ENCODE measurements at places on chromosomes 11 and 22.

DNA sequence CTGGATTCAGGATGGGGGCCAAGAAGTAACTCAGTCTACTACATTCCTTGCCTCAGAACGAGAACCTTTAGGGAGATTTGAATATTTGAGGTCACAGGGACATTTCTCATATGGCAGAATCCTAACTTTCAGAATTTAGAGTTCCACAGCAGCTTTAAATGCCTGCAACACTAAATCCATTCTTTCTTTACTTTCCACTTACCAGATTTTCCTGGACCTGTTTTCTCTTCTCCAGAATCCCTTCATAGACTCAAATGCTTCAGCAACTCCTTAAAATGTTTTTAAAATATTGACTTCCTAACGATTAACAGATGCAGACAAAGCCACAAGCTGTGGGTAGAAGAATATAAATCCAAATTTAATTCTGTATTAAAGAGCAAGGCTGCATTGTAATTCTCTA, 63.1 kb downstream of the PRSS23 start:
- no peak for DNase-seq

DNA sequence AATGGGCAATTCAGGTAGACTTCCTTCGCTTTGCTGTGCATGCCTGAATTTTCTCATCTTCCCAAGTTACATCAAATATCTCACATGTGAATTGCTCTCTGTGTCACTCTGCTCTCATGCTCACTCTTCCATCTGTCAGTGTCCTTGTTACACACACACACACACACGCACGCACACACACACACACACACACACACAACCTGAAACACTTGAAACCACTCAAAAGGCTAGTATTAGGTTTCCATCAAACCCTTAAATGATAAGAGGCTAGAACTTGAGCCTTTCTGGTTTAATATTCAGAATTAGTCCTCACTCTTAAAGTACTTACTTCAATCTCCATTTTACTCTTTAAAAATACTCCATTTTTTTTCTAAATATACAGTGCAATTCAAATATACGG, 282.4 kb downstream of the C11orf87 start:
- no peak for DNase-seq

- no peak for DNase-seq
These were observed 62.6 kb downstream of the FLRT1 start for GRCh38 chr11:64098318-64098831.

DNA sequence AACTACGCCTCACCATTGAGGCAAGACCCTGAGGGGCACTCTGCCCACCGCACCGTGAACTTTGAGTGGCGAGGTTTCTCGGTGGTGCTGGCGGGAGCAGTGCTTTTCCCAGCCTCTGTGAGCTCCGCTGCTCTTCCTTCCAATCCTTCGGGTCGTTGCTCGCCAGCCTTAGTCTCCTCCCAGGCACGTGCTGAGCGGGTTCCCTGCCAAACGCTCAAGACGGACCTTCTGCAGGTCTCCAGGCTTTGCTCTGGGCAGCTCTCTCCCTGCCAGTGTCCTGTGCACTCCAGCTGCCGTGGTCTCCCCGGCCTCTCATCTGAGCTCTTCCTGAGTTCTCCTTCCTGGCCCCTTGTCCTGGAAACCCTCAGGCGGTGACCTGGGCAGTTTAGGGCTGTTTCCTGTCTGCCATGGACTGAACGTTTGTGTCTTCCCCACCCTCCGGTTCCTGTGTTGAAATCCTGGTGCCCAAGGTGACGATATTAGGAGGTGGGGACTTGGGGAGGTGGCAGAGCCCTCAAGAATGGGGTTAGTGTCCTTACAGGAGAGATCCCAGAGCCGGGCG, 11.2 kb upstream of the MUC6 start:
- DNase-seq: no peak

DNA sequence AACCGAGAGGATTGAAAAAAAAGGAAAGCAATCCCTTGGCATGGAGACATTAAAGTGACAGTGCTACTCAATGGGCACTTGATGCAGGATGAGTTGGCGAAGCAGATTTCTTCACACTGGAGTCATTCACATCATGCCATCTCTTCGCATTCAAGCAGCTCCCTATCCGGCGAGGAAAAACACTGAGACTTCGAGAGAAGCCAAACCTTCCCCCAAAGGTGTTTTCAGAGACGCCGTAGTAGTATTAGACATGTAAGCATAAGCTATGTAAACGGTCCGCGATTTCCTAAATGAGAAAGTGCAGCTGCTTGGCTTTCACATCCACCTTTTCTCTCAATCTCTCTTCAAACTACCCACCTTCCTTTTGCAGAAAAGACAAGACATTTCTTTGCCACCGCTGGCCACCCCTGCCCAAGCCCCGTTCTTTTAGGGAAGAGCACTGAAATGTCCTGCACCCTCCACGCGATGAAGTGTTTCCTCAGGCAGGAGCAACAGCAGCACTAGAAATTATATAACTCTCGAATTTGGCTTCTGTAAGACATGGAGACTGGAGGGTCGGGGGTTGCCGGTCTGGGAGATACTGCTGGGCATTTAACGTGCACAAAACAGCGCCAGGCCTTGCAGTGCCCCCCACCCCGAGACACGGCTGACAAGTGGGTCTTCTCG, at the start of gene DLG2:
Gene DLG2 (minus strand): TSS at position 13 of the 666 bp plus-strand sequence.
- no peak for DNase-seq

GRCh38 chr22:31611061-31611760, 50.8 kb downstream of the PISD start:
- DNase-seq: no peak

- no peak for DNase-seq
These were observed 2.9 kb upstream of the MRGPRG start for GRCh38 chr11:3221408-3222002.

DNA sequence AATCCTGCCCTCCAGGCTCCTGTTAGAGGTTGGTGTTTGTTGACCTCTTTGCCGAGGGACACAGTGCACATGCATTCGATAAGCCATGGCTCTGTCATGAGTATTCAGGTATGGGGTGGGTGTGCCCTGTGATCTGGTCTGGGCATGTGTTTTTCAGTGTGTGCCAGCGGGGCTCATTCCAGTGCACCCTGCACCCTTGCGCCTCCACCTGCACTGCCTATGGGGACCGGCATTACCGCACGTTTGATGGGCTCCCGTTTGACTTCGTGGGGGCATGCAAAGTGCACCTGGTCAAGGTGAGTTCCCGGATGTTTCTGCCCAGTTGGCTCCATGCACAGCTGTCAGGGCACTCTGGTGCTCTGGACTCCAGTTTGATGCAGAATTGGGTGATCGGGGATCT, 44.2 kb downstream of the OTOG start:
- no peak for DNase-seq

- DNase-seq: no peak
These were observed 866 bp upstream of the SELENOO start for GRCh38 chr22:50199829-50200460.

- DNase-seq: no peak
These were observed 113.2 kb downstream of the NECTIN1 start for GRCh38 chr11:119615882-119616196.

GRCh38 chr22:50281957-50282356, 11.8 kb upstream of the MAPK11 start:
- no peak for DNase-seq

- no peak for DNase-seq
These were observed 74.2 kb downstream of the MED15 start for GRCh38 chr22:20581503-20582170.

- no peak for DNase-seq
These were observed 66.8 kb upstream of the E2F8 start for GRCh38 chr11:19307498-19307897.

DNA sequence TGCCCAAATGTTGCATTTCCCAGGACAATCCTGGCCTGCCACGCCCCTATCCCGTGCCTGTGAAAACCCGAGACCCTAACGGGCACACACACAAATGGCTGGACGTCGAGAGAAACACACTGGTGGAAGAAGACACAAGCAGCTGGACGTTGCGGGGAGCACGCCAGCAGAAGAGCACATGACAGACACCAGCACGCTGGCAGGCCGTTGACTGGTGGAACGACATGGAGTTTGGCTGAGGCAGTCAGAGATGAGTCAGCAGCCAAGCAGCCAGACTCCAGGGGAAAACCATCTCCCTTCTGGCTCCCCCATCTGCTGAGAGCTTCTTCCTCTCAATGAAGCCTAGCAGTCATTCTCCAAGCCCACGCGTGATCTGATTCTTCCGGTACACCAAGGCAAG, 606.7 kb upstream of the LRRC4C start:
- DNase-seq: no peak

GRCh38 chr11:110582728-110583432, 129.4 kb downstream of the ARHGAP20 start:
- DNase-seq: no peak

DNA sequence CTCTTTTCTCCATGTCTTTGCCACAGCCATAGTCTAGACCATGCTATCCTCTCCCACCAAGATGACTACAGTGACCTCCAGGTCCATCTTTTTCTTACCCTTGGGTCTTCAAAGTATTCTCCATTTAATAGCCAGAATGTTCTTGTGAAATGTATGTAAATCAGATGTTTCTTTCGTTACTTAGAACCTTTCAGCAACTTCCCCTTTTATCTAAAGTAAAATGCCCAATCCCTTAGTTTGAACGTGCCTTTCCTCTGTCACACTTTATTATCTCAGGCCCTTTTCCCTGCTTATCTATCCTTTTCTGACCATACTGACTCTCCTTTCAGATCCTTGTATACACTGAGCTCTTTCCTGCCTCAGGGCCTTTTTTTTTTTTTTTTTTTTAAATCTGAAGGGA, 17.9 kb downstream of the RBM4B start:
- DNase-seq: no peak

DNA sequence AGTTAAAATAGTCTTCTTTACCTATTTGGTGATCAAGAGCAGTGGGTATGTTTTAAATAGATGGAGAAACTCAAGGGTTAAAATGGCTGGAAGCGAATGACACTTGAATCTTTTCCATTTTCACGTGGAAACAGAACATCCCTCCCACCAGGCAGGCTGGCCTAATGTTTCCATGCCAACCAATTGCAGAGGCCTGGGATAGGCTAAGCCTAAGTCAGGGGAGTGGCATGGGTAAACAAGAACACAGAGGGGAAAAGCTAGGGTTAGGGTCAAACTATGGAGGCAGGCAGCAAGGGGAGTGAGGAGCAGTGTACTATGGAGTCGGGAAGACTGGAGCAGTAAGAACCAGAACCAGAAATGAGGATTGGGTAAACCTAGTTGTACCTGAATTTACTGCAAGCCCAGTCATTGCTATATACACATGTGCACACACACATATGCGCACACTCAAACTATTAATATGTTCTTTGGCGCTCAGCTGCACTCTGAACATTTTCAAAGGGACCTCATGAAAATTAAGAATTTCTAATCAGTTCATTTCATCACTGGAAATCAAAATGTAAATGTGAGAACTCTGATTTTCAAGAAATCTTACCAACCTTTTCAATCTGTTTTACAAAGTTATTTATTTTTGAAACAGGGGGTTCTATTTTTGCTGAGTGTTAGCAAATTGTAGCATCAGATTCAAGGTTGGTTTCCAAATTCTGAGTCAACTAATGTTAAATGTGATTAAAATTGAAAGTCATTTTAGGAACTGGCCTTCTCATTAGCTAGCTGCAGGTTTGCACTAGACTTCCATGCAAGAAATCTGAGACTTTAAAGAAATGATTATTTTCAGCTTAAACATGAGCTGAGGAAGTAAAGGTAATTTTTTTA, 327.0 kb upstream of the CCDC90B start:
- no peak for DNase-seq

- no peak for DNase-seq
These were observed 28.0 kb upstream of the L3MBTL2 start for GRCh38 chr22:41177040-41177621.

- no peak for DNase-seq
These were observed 136.8 kb downstream of the CD44 start for GRCh38 chr11:35275786-35276170.

- no peak for DNase-seq
These were observed 7.0 kb downstream of the MAP3K11 start for GRCh38 chr11:65606876-65607613.

DNA sequence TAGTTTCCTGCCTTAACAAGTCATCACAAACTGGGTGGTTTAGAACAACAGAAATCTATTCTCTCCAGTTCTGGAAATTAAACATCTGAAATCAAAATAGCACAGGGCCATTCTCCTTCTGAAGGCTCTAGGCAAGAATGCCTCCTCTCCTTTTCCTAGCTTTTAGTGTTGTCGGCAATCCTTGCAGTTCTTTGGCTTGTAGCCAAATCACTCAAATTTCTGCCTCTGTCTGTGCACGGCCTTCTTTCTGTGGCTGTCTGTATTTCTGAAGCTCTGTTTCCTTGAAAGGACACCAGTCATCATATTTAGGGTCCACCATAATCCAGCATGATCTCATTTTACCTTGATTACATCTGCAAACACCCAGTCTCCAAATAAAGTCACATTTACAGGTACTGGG, 795.5 kb downstream of the METTL15 start:
- DNase-seq: no peak

GRCh38 chr11:84886344-84886743, 740.8 kb downstream of the DLG2 start:
- DNase-seq: no peak

GRCh38 chr11:559712-560304, 730 bp downstream of the LMNTD2 start:
- no peak for DNase-seq

DNA sequence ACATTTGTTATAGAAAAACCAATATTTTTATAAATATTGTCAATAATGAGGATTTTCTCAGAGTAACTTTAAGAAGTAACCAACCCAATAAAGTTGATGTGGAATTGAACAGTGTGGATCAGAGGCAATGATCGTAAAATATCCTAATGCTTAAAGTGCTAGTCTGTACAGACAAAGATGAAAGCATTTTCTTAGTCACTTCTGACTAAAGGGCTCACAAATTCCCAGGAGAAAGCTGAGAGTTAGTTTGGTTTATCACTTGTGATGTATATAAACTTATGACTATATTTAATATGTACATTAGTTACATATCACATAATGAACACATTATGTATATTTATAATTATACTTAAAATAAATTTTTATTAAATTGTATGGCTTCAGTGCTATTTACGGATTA, 25.4 kb upstream of the DDI1 start:
- no peak for DNase-seq

GRCh38 chr22:20033045-20033706, 12.3 kb downstream of the TANGO2 start:
- no peak for DNase-seq

- no peak for DNase-seq
These were observed 18.2 kb upstream of the CCDC134 start for GRCh38 chr22:41782316-41782715.

DNA sequence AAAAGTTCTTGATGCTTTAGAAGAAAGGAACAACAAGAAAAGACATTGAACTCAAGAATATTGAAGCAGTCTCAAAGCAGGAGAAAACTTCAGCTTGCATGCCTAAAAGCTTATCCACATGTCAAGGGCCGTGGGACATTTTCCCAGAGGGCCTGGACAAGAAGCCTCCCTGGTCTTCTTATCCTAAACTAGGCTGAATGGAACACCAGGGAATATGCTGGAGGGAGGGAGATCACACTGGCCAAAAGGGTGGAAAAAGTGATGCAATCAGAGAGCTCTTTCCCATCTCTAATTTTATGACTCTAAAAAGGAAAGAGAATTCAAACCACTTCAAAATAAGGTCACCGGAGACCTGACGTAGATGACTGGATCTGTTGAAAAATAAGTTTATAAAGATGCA, 107.2 kb downstream of the MPPED2 start:
- DNase-seq: no peak

- DNase-seq: no peak
These were observed 162.5 kb downstream of the COMMD9 start for GRCh38 chr11:36126678-36127077.

GRCh38 chr11:132346558-132347148, 976.2 kb downstream of the NTM start:
- no peak for DNase-seq

GRCh38 chr11:119471329-119471728, 48.4 kb upstream of the THY1 start:
- no peak for DNase-seq

Data from effector CD4-positive, alpha-beta T cell (primary cell).